ENCODE measurements at places on chromosomes 7 and 10.

- DNase-seq, result no peak
Measured at GRCh38 chr7:23691320-23691719, 11.3 kb downstream of the FAM221A start.

- DNase-seq, result no peak
Measured at GRCh38 chr10:3119796-3120459, 52.6 kb downstream of the PFKP start.

DNA sequence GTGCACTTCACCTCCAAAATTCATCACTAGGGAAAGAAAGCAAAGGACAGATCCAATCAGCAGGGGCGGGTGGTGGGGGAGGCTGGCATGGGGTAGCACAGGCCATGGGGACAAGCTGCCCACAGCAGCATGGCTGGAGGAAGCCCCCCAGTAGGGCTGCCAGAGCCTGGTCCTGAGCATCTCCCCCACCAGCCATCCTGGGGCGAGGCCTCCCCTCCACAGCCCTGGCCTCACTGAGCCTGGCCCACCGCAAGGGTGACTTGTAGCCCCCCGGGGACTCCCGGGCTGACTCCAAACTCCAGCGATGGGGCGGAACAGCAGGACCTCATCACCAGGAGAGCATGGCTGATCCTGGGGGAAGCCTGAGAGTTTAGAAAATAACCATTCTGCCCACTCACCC, 92.4 kb upstream of the TCERG1L start:
- DNase-seq, result no peak

DNA sequence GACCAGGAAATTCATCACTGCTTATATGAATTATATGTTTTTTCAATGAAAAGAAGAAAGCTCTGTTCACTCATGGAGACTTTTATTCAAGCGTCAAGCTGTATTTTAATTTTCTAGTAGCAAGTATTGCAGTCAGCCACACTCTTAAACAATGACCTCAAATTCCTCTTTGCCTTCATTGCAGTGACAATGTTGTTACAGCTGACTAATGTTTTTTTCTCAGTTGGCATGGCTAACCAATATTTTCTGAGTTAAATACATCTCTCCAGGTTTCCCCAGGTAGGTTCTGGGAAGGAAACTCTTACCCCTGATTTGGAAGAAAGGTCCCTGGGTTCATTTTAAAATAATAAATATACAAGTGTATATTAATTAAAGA, 241.5 kb downstream of the WDR11 start:
- DNase-seq, result no peak

DNA sequence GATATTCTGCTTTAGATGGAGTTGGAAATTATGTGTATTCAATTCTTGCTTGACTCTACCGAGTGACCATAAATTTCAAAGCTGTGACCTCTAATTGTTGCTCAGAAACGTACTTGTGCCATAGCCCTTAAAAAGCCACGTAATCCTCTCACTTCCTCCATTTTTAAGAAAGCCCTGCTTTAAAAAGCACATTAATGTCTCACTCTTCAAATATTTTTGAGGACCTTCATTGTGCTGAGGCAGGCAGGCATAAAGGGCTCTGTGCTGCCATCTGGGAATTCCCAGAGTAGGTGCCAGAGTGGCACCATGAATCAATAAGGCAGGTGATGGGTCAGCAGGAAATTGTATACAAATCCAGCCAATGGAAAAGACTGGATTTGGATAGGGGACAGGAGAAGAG, 97.7 kb upstream of the FAM204A start:
- no peak for DNase-seq

GRCh38 chr7:49775949-49776443, 2.6 kb downstream of the VWC2 start:
- DNase-seq, result no peak

DNA sequence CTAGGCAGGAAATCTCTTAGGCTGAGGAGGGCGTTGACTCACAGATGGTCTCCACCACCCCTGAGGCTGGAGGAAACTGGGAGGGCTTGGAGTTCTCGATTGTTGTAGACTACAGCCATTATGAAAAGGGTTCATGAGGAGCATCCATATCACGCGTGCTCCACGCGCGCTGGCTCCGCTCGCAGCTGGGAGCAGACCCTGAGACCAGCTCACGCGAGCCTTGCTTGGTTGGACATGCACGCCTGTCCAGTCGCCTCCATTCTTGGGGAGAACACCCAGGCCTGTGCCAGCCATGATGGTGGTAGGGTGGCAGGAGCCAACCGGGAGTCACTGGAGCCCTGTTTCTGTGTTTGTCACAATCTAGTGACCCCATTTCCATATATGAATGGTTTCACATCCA, 139.1 kb downstream of the TCERG1L start:
- DNase-seq, result no peak

- no peak for DNase-seq
Measured at GRCh38 chr10:67650558-67650957, 45.4 kb downstream of the CTNNA3 start.

GRCh38 chr7:87548123-87548919, 52.4 kb downstream of the ABCB1 start:
- DNase-seq, result no peak

GRCh38 chr10:47285381-47286115, 14.4 kb upstream of the GDF10 start:
- no peak for DNase-seq

DNA sequence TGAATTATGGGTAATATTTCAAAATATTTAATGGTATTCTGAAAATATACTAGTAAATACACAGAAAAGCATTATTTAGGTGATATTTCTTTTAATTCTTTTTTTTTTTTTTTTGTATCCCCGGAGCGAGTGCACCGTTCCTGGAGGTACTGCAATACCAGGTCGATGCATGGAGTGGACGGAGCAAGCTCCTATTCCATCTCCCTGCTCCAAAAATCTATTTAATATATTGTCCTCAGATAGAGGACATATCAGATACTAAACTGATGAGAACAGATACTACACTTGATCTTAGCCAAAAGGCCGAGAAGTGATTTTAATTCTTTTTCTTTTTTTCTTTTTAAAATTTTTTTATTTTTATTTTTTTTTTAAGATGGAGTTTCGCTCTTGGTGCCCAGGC, 10.8 kb downstream of the BTRC start:
- no peak for DNase-seq

DNA sequence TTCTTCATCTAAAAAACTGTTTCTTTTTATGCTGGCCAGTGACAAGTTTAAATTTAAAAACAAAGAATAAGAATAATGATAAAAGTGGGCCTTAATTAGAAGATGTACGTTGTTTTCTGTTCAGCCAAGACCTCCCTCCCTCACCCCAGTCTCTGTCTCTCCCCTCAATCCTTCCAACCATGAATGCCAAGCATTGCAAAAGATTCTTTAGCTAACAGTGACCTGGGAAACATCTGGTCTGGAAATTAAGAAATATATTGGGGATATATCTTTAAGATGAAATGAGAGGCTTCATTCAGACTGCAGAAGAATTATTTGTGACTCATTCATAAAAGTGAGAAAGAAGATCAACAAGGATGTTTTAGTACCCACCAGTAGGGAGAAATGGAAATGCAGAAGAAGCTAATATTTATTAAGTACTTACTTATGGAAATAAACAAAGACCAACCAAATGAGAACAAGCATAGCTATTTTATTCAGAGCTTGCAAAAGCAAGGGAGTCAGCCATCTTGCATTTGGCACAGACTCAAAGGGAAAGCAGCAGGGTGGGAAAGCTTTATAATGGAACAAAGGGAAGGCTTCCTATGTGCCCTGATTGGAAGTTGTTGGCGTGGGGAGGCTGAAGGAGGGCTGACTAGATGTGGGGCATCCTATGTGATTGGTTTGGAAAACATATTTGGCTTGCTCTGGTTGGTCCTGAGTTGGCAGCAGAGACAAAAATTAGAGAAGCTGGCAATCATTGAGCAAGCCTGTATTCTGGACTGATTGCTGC, 595.4 kb upstream of the GHITM start:
- DNase-seq, result no peak

DNA sequence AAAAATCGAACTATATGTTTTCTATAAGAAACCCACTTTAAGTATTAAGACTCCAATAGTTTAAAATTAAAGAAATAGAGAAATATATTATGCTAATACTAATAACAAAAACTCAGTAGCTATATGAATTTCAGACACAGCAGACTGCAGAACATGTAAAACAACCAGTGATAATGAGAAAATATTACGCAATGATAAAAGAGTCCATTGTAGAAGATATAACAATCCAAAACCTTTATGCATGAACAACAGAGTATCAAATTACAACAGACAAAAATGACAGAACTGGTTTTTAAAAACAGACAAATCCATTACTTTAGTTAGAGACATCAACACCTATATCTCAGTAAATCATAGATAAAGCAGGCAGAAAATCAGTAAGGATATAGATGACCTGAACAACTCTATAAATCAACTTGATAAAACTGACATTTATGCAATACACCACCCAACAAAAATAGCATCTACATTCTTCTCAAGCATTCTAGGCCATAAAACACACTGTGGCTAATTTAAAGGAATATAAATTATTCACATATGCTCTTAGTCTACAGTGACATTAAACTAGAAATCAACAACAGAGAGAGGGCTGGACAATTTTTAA, 669.5 kb upstream of the GHITM start:
- DNase-seq, result no peak

- no peak for DNase-seq
Measured at GRCh38 chr7:150405584-150406311, 26.6 kb downstream of the ZNF775 start.

- no peak for DNase-seq
Measured at GRCh38 chr7:124073310-124073645, 40.4 kb upstream of the TMEM229A start.

- DNase-seq, result no peak
Measured at GRCh38 chr7:101303102-101303701, 18.4 kb downstream of the IFT22 start.

DNA sequence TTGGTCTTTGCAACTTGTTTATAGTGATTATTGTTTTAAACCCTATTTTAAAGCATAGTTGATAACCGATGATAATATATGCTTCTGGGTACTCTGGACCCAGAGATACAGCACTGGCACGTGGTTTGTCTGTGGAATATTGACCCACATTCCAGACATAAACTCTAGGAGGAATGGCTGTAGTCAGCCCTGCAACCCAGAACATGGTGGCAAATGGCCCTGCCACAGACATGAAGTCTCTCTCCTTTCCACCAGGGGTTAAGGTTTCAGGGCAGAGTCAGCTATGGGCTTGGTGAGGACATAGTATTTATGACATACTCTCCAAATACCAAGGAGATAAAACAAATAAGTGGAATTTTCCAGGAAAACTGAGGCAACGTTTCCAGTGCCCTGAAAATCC, 83.6 kb downstream of the NAMPT start:
- DNase-seq, result no peak

GRCh38 chr7:156606135-156606534, 34.4 kb upstream of the RNF32 start:
- no peak for DNase-seq

- DNase-seq, result peak; percentile 22
Measured at GRCh38 chr7:50431316-50431715, 18.8 kb downstream of the FIGNL1 start.

DNA sequence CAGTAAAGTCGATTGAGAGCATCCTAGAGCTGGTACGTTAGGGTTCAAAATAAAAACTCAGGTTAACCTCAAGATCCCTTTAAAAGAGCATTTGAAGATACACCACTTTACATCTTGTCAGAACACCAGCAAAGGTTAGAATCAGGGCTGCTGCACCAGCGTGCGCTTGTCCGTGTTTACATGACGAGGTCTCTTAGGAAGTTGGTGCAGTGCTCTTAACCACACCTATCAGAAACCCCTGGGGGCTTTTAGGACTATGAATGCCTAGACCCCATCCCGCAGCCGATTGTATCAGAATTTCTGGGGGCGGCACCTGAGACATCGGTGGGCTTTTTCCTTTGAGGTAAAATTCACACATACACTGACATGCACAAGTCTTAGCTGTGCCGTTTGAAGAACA, 97.6 kb downstream of the ZMYND11 start:
- no peak for DNase-seq

GRCh38 chr10:81008726-81009125, 471.0 kb downstream of the SH2D4B start:
- DNase-seq, result no peak

- no peak for DNase-seq
Measured at GRCh38 chr7:134527979-134528371, 608 bp downstream of the AKR1B10 start.

DNA sequence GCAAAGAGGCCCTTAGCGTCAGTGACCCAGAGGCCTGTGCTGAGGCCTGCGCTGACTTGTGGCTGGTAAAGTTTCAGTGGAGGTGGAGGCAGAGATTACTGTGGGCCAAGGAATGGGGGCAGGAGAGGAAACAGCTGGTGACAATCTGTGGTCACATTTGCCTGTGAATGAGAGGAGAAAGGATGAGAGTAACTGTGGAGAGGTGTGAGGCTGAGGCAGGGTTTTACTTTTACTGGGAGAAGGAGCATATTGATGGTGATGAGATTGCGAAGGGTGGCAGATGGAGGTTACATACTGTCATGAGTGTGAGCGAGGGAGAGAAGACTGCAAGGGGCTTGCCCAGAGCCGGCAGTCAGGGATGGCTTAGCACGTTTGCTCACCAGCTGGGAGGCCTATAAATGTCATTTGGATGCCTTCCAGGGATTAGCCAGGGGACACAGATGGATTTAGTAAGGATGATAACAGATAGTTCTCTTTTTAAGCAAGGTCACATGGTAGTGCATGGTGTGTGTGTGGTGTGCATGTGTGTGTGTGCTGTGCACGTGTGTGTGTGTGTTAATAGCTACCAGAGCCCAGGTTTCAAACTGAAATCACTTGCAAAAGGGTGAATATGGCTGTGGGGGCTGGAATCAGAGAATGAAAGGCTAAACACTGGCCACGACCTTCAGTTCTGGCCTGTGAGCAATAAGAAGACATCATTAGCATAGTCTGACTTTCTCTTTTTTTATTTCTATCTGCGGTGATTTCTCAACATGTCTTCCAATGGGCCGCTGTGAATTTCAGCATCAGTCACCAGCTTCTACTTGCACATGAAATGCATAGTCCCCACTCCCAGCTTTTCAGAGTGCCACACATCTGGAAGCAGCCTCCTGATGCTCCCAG, 291.5 kb upstream of the ZNF32 start:
- peak; percentile 7 for DNase-seq

DNA sequence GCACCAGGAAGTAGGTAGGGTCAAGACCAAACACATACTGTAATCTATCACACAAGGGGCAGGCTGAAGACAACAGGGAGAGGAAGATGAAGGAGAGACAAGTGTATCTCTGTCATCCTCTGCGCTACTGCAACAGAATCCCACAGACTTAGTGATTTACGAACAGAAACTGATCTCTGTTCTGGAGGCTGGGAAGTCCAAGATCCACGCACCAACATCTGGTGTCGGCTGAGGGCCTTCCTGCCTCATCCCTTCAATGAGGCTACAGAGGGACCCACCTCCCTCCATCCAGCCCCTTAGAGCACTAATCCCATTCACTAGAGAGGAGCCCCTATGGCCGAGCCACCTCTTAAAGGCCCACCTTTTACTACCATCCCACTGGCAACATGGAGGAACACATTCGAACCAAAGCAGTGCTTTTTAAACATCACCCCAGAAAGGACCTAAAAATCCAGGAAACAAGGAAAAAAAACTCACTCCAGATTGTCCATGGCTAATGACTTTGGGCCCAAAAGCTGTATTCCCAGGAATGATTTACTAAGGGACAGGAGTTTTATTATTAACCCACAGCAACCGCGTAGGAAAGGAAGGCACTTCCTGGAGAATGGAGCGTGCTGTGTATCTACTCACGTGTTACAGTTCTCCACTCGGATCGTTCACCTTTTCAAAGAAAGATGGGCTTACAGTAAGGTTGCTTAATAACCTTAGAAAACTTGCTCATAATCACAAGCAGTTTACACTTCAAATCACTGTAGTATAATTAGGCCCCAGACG, 4.2 kb downstream of the BNIP3 start:
- no peak for DNase-seq

GRCh38 chr7:99679400-99680191, at the start of gene CYP3A5:
Gene CYP3A5 (minus strand): TSS chr7:99679996. CDS start chr7:99679896, 100 bp downstream.
- DNase-seq, result no peak

- DNase-seq, result peak; percentile 6
Measured at GRCh38 chr10:46287846-46288477, 1.2 kb downstream of the ANTXRL start.
